ENCODE measurements at places on chromosomes 2 and 18. TPM values are rescaled to one million over a fixed set of nuclear protein-coding genes. Genes with fewer than 3 reads are reported as not detected.
A peak's percentile ranks its signal among the peaks of the same experiment; 100 is the strongest.

GRCh38 chr2:134163336-134163735 is 90.5 kb upstream of the MGAT5 start:
- no peaks in the 10 kb centered on the region for H3K27me3 ChIP-seq
- H3K36me3 ChIP-seq: no peaks in the 10 kb centered on the region
- DNase-seq: no peak
- peak overlapping the region; percentile 44 for H3K27ac ChIP-seq
- H3K4me3 ChIP-seq: no peak overlapping the region

GRCh38 chr2:15939854-15940660 is at the start of gene MYCN:
MYCN (plus strand) TSS chr2:15940550; CDS start chr2:15942065, 1,515 bp downstream.
- no peak within 1 kb of the TSS for H3K27ac ChIP-seq
- H3K27me3 ChIP-seq: peaks cover 24% of the 10 kb centered on the region
- no peaks in the 10 kb centered on the region for H3K36me3 ChIP-seq
- peak; percentile 22 for DNase-seq

The ITSN2 gene
- 108 TPM for polyA plus RNA-seq

The GPR45 gene
- polyA plus RNA-seq: not detected

DNA sequence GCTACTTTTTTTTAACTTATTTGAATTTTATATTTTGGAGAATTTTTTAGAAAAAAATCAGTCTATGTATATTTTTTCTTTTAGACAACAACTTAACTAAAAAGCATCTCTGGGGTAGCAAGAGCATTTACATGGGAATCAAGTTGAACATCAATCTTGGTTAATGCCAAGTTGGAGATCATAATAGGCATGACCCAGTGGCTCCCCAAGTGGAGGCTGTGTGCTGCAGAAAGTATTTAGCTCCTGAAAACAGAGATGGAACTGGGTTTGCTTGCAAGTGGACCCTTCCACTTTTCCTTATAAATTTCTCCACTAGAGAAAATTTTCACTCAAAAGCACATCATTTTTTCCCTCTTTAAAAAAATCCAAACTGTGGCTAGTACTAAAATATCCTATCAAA is 23.9 kb upstream of the CAVIN2 start:
- no peaks in the 10 kb centered on the region for H3K4me1 ChIP-seq
- DNase-seq: no peak
- no peak overlapping the region for H3K27ac ChIP-seq

The LYG2 gene
- not detected for polyA plus RNA-seq

The TMEM169 gene
- polyA plus RNA-seq: 0.75 TPM

DNA sequence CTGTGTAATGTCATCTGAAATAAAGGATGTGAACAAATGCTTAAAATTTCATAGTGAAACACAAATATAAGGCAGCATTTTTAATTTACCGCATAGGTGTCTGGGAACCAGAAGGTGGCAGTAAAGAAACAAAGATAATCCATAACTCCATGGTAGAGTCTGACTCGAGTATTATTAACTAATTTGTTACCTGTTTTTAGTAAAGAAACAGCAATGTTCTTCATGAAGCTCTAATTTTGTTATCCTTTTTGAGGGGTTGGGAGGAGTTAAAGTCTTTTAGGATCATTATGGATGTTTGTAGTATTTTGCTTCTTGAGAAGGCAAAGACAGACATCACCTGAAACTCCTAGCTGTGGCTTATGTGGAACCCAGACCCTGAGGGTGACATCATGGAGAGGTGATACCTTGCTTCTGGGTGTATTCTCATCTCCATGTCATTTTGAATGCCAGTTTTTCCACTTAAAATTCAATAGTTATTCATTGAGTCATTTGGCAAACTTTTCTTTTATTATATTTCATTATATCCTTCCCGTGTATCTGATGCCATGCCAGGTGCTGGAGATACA is 286.2 kb upstream of the EPAS1 start:
- H3K27ac ChIP-seq: no peak overlapping the region
- peak; percentile 24 for DNase-seq
- no peak overlapping the region for H3K4me3 ChIP-seq
- H3K4me1 ChIP-seq: no peaks in the 10 kb centered on the region

The TSPYL6 gene
- not detected for polyA plus RNA-seq

The SERPINB3 gene
- not detected for polyA plus RNA-seq

The PLA2R1 gene
- not detected for polyA plus RNA-seq

The TBR1 gene
- polyA plus RNA-seq: not detected

DNA sequence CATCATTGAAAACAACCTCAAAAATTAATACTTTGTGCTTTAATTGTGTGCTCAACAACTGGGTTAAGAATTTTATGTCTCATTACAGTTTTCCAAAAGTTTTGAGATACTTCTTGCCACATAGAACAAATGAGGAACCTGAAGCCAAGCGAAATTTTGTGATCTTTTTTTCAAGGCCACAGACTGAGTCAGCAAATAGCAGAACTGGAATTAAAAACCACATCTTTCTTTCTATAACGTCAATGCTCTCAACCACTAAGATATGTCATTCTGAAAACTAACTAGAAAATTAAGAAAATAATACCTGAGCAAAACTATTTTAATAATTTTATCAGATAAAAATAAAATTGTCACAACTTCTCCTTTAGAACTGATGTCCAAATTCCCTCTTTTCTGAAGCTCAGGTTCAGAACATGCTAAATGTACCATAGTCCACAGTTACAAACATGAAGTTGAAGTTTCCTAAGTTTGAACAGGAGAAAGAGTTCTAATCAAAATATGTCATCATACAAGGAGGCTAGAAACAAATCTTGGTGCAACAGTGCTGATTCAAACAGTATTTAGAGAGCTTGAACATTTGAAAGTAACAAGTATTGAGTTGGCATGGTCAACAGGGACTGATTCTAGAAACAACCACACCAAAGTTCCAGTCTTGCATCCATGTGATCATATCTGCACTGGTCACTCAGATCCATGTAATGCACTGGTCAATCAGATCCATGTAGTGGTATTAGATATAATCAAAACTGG is 27.6 kb upstream of the CALCRL start:
- H3K4me3 ChIP-seq: no peak overlapping the region
- no peak for DNase-seq
- H3K36me3 ChIP-seq: no peaks in the 10 kb centered on the region
- no peaks in the 10 kb centered on the region for H3K27me3 ChIP-seq
- H3K4me1 ChIP-seq: no peaks in the 10 kb centered on the region
- no peak overlapping the region for H3K27ac ChIP-seq

GRCh38 chr2:153311432-153311831 is 167.1 kb downstream of the RPRM start:
- no peak overlapping the region for H3K27ac ChIP-seq
- H3K27me3 ChIP-seq: no peaks in the 10 kb centered on the region
- H3K4me3 ChIP-seq: no peak overlapping the region
- no peaks in the 10 kb centered on the region for H3K4me1 ChIP-seq

- peak; percentile 50 for DNase-seq
- H3K27me3 ChIP-seq: no peaks in the 10 kb centered on the region
- peaks cover 22% of the 10 kb centered on the region for H3K4me1 ChIP-seq
- peak overlapping the region; percentile 40 for H3K27ac ChIP-seq
Measured at GRCh38 chr2:196413821-196414274, 225.7 kb upstream of the CCDC150 start.

DNA sequence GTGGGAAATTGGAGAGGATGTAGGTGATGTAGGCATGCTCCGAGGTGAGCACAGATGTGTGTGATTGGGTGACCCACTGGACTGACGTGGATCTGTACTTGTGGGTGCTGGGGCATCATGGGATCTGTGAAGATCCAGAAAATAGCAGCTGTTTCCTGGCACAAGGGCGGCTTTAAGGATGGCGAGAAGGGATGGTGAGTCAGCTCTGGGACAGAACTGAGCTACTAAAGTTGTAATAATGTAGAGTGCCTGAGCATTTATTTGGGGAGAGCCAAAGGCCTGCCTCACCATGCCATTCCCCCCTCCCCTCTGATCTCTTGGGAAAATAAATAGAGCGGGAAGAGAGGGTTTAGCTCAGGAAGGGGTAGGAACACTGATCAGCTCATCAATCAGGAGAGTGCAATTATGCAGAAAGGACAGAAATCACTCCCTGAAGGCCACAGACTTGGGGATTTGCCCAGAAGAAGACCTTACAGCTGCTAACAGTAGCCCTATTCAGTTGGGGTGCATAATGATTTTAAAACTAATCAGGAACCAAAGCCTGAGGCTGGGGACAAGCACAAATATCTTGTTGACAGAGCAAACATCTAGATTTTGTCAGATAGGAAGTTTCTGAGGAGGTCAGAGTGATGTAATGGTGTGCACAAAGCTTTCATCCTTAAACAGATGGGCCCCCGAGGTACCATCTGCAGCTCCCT is 30.3 kb downstream of the TANC1 start:
- no peaks in the 10 kb centered on the region for H3K4me1 ChIP-seq
- no peaks in the 10 kb centered on the region for H3K36me3 ChIP-seq
- H3K4me3 ChIP-seq: no peak overlapping the region
- no peak for DNase-seq

DNA sequence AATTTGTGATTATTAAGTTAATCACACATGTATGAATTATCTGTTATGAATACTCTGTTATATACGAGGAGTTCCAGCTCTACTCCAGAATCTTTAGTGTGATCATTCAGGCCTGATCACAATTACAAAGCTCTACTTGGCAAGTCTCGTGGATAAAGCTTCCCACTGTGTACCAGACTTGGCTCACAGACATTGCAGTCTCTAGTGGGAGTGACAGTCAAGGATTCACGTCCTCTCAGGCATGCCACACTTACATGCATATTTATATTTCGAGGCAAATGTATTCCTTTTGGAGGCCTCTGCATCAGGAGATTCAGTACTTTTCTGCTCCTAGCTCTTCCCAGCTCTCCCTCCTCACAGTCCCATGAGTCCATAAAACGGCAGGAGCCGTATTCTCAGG is 403.4 kb upstream of the CDH7 start:
- H3K27me3 ChIP-seq: no peaks in the 10 kb centered on the region
- no peak overlapping the region for H3K27ac ChIP-seq
- H3K4me1 ChIP-seq: no peaks in the 10 kb centered on the region
- no peaks in the 10 kb centered on the region for H3K36me3 ChIP-seq

DNA sequence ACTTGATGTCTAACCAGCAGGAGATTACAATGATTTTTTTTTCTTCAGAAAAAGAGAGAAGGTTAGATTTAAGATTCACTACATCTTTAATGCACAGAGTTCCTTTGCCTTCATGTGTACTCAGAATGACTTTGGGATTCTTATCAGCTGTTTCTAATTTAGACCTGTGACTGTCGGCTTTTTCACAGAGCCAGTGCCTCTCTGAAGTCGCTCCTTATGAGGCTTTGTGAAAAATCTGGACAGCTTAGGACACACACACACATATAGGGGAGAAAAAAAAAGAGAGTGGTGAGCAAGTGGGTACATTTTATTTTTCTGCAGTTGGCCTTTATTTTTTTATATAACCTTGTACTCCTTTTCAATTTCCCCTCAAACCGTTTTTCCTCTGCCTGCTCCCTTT is 893.1 kb upstream of the CELF4 start:
- no peak overlapping the region for H3K4me3 ChIP-seq
- H3K27ac ChIP-seq: no peak overlapping the region
- no peaks in the 10 kb centered on the region for H3K27me3 ChIP-seq
- H3K4me1 ChIP-seq: no peaks in the 10 kb centered on the region

GRCh38 chr2:42153944-42154581 is 15.1 kb upstream of the EML4 start:
- no peaks in the 10 kb centered on the region for H3K27me3 ChIP-seq
- H3K36me3 ChIP-seq: peaks cover 2% of the 10 kb centered on the region
- H3K4me3 ChIP-seq: no peak overlapping the region
- DNase-seq: no peak
- H3K27ac ChIP-seq: no peak overlapping the region
- no peaks in the 10 kb centered on the region for H3K4me1 ChIP-seq

The FEV gene
- not detected for polyA plus RNA-seq

- H3K27me3 ChIP-seq: peaks cover 3% of the 10 kb centered on the region
- H3K27ac ChIP-seq: no peak overlapping the region
- no peak overlapping the region for H3K4me3 ChIP-seq
- no peaks in the 10 kb centered on the region for H3K36me3 ChIP-seq
Measured at GRCh38 chr2:70643715-70644114, 90.1 kb upstream of the TGFA start.

The IL37 gene
- polyA plus RNA-seq: not detected

DNA sequence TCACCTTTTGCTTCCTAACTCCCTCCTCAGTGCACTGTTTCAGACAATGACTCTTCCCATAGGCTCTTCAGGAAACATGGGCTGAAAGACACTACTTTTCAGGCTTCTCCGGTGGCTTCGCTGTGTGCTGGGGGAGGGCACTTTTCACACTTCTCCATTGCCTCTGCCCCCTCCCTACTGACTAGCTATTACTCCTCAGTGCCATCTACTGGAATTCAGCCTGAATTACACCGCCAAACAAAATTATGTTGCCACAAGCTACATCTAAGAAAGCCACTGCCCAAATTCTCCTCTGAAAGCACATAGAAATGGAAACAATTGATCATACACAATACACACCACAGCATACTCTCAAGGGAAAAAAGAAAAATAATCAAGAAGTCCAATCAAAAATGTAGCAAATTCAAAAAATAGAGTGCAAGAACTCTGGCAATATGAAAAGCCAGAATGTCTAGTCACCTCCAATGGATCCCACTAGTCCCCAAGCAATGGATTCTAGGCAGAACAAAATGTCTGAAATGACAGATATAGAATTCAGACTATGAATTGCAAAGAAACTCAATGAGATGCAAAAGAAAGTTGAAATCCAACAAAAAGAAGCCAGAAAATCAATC is 1139.4 kb upstream of the GYPC start:
- H3K36me3 ChIP-seq: no peaks in the 10 kb centered on the region
- DNase-seq: no peak
- H3K27ac ChIP-seq: no peak overlapping the region
- H3K27me3 ChIP-seq: no peaks in the 10 kb centered on the region

The SP140 gene
- polyA plus RNA-seq: 78.7 TPM

DNA sequence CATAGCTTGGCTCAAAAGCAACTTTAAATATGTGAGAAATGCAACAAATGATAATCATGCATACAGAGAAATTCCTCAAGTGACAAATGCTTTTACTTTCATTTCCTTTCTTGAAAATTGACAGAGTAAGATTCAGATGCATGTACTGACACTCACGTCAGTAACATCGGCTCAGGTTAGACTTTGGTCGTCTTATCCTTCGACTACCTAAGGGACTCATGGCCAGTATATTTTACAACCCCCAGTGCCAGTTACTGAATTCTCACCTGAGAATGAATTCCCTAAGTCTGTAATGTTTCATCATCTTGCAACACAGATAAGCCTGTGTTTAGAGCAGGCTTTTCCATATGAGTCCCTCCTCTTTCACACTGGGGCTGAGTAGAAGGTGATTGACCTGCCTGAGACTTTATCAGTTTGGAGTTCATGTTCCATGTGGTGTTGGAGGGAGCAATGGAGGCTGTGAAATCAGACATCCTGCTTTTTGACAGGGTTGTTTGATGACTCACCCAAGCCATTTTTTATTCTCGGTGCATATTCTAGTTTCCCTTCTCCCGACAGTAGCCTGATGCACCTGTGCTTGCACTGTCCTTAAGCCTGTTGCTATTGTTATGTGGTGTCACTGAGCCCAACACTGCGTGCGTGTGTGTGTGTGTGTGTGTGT is 30.5 kb upstream of the ATP8B1 start:
- H3K36me3 ChIP-seq: no peaks in the 10 kb centered on the region
- H3K4me3 ChIP-seq: peak overlapping the region; percentile 28
- H3K27ac ChIP-seq: peak overlapping the region; percentile 57
- H3K4me1 ChIP-seq: peaks cover 31% of the 10 kb centered on the region
- H3K27me3 ChIP-seq: no peaks in the 10 kb centered on the region

Measured in B cell (primary cell).